ENCODE measurements at places on chromosomes 5 and 9. TPM values are rescaled to one million over a fixed set of nuclear protein-coding genes. Genes with fewer than 3 reads are reported as not detected.
A peak's percentile ranks its signal among the peaks of the same experiment; 100 is the strongest.

DNA sequence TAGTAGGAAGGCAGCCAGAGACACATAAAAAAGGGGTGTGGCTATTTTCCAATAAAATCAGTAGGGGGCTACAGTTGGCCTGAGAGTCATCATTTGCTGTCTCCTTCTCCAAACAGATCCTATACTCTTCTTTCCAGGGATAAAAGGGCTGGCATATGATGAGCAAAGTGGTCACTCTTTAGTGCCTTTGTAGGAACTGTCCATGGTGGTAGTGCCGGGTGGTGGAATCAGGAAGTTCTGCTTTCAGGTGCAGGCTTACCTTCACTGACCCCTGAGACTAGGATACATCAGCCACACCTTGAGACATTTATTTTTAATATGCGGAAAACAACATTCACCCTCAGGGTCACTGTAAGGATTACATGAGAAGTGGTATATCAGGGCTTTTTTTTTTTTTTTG is 80.8 kb downstream of the ASTN2 start:
- no peak for DNase-seq

DNA sequence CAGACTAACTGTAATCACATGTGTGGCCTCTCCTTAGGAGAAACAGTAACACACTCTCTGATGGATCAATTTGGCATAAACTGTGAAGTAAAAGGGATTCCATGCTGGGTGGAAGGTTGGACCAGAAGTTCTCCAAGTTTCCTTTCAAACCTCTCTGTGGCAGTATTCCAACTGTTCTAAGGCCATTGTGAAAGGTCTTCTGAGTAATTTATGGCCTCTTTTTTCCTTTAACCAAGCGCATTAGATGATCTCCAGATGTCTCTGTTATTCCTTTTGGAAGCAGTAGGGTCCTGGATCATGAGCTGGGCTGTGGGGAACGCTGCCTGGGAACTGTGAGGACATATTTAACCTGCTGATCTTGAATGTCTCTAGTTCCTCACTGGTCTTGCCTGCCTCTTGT is 80.6 kb upstream of the IL6ST start:
- DNase-seq, result peak; percentile 69

DNA sequence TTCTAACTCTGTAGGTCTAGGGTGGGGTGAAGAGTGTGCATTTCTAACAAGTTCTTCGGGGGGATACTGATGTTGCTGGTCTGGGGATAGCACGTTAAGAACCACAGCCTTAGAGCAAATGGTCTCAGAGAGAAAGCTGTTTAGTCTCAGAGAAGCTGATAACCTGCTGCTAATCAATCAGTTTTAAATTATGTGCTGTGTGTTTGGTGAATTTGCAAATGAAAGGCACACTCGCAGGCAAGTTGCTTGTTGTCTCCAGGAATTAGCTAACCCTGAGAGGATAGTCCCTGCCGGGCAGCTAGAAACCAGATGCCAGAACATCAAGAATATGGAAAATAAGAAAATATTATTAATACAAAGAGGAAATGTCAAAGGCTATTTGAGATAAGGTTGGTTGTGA is 79.2 kb downstream of the DMRT2 start:
- DNase-seq, result no peak

GRCh38 chr9:28260330-28260729 is 687.0 kb upstream of the C9orf72 start:
- DNase-seq, result no peak

- DNase-seq, result no peak
Observed at GRCh38 chr9:120855827-120856670, 13.3 kb upstream of the PSMD5 start.

DNA sequence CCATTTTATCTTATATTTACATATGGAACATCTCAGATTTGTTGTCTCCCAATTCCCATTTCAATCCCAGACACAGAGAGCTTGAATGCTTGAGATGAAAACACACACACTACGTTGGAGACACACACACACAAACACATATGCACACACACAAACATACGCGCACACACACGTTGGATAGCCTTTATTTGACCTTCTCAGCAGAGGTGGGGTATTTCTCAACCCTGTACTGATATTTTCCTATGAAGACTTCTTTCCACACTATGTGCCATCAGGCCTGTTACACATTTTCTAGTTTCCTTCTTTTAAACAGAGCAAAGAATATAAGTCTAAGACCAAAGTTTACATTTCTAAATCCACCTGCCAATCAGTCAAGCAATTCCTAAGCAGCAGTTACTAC is 291.0 kb downstream of the TAF11L14 start:
- no peak for DNase-seq

Gene HAUS6
- total RNA-seq, result 4.8 TPM

Gene PTGES
- total RNA-seq, result 1.1 TPM

Gene COL5A1
- total RNA-seq, result 10.9 TPM

Gene SMU1
- 12.2 TPM for total RNA-seq

Gene CDX1
- total RNA-seq, result not detected

Gene GHR
- 10.8 TPM for total RNA-seq
